Islet precursor cell (in vitro differentiated cells): ENCODE measurements at places on chromosomes 5 and 9.

- peak; percentile 98 for DNase-seq
These were observed 157.0 kb downstream of the RGS3 start for GRCh38 chr9:113620377-113621161.

DNA sequence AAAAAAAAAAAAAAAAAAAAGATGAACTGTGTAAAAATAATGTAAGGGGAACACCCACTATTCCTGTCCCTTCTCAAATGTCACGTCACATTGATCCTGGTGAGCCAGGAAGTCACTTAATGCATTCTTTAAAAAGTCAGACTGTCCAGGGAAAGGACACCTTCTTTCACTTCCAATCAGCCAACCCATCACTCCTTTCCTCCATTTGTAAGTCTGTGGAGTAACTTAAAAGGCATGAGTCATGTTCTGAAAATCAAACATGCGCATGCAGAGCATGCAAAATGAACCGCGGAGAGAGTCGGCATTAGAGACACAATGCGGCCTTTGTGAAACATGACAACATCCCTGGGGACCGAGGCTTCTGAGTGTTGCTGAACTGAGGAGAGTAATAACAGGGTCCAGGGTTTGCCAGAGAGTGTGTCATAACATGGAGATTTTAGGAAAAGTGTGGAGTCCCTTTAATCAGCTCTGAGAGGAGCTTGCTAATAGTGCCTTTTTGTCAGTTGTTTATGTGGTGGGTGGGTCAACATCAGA, 77.6 kb upstream of the SEMA6A start:
- peak; percentile 98 for DNase-seq

DNA sequence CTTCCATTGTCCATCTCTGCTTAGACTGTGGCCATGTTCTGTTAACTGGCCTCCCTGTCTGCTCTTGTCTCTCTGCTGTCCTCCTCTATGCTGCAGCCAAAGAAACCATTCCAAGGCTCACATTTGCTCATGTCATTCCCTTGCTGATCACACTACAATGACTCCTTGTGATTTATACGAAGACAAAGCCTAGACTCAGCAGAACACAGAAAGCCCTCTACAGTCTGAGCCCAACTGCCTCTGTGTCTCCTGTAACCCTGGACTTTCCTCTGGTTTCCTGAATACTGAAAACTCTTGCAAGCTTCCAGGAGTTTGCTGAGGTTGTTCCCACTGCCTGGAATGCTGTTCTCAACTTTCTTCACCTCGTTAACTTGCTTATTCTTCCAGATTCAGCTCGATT, 191.8 kb downstream of the TMEM38B start:
- DNase-seq: no peak

GRCh38 chr5:143646961-143647360, 165.0 kb upstream of the HMHB1 start:
- DNase-seq: no peak

GRCh38 chr5:123085638-123086286, 3.3 kb upstream of the PRDM6 start:
- DNase-seq: no peak

DNA sequence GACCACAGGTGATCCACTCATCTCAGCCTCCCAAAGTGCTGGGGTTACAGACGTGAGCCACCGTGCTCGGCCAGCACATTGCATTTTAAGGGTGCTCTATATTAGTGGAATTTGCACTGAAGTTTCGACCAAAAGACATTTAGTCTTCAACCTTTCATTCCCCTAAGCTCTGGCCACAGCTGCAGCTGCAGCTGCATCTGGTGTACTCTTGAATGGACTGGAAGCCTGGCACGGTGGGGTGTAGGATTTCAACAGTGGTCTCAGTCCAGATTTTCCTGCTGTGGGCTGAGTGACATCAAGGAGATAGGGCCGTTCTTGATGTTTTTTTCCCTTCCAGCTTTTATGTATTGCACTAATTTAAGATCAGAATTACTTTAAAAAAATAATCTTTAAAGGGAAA, 255.2 kb downstream of the PDZD2 start:
- DNase-seq: no peak

- peak; percentile 42 for DNase-seq
These were observed 92.8 kb downstream of the ZNF354C start for GRCh38 chr5:179152941-179153340.

GRCh38 chr9:108331596-108331995, 524.2 kb downstream of the ACTL7B start:
- DNase-seq: peak; percentile 64
